B cell (primary cell): ENCODE measurements at places on chromosomes 2 and 18. TPM values are rescaled to one million over a fixed set of nuclear protein-coding genes. Genes with fewer than 3 reads are reported as not detected.

The UGT1A5 gene
- not detected in 2 replicates for total RNA-seq

The IL36B gene
- total RNA-seq = not detected in 2 replicates

The CRYBA2 gene
- total RNA-seq = not detected in 2 replicates

The DNER gene
- total RNA-seq = not detected in 2 replicates

The VWC2L gene
- not detected in 2 replicates for total RNA-seq

The PLGLB1 gene
- total RNA-seq = 15.9 and 16.9 TPM in 2 replicates

The CAPN14 gene
- total RNA-seq = 6.0 and 7.8 TPM in 2 replicates

The HAAO gene
- 17.6 and 21.0 TPM in 2 replicates for total RNA-seq

DNA sequence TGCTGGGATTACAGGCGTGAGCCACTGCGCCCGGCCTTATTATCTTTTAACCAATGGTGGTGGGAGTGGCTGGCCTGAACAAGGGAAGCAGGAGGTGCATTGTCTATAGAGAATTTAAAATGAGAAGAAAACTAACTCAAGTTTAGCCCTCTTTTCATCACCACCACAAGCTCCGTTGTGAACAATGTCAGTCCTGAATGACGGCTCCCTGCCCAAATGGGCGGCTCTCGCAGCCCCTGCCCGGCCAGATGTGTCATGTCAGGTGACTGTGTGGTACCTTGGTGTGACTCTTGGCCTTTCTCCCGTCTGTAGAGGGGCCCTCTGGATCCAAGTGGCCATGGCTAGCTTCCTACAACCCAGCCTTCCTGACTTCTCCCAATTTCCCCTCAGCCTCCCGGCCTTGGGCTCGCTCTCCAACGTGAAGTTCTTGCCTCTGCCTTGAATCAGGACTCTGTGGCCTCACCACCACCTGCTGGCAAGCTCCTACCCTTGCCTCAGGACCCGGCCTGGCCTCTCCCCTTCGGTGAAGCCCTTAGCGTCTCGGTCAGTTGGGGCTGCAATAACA is 67.6 kb downstream of the LONRF2 start:
- H3K36me3 ChIP-seq = no peaks in the 10 kb centered on the region
- H3K4me1 ChIP-seq = peaks cover 18% of the 10 kb centered on the region
- no peak overlapping the region for H3K4me3 ChIP-seq
- no peaks in the 10 kb centered on the region for H3K27me3 ChIP-seq
- H3K27ac ChIP-seq = no peak overlapping the region
- no peak for DNase-seq

GRCh38 chr2:189440644-189440946 is 679 bp upstream of the WDR75 start:
- peaks cover 3% of the 10 kb centered on the region for H3K36me3 ChIP-seq
- no peaks in the 10 kb centered on the region for H3K27me3 ChIP-seq
- peak overlapping the region; percentile 93 for H3K27ac ChIP-seq
- H3K4me1 ChIP-seq = peaks cover 14% of the 10 kb centered on the region
- peak overlapping the region; percentile 94 for H3K4me3 ChIP-seq

GRCh38 chr2:205696331-205696926 is 14.1 kb downstream of the NRP2 start:
- H3K4me1 ChIP-seq = peaks cover 22% of the 10 kb centered on the region
- H3K27me3 ChIP-seq = no peaks in the 10 kb centered on the region
- no peak overlapping the region for H3K27ac ChIP-seq
- no peak overlapping the region for H3K4me3 ChIP-seq
- H3K36me3 ChIP-seq = no peaks in the 10 kb centered on the region

DNA sequence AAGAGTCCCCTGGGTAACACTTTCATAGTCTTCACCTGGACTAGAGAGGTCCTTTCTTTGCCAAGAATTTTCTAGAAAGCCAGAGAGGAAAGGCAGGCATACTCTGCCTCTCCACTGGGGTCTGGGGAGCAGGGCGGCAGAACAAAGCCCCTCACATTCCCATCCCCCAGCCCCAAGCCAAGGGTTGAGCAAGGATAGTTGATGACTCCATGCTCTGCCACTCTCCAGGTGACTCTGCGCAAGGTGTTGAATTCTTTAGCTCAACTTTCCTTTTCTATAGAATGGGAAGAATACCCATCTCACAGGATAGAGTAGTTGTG is 2.9 kb upstream of the GDF7 start:
- H3K4me3 ChIP-seq = no peak overlapping the region
- H3K36me3 ChIP-seq = no peaks in the 10 kb centered on the region
- H3K4me1 ChIP-seq = peaks cover 29% of the 10 kb centered on the region
- H3K27me3 ChIP-seq = no peaks in the 10 kb centered on the region

GRCh38 chr2:197024206-197024605 is 97.7 kb upstream of the PGAP1 start:
- H3K4me1 ChIP-seq = no peaks in the 10 kb centered on the region
- no peaks in the 10 kb centered on the region for H3K27me3 ChIP-seq
- peaks cover 81% of the 10 kb centered on the region for H3K36me3 ChIP-seq

DNA sequence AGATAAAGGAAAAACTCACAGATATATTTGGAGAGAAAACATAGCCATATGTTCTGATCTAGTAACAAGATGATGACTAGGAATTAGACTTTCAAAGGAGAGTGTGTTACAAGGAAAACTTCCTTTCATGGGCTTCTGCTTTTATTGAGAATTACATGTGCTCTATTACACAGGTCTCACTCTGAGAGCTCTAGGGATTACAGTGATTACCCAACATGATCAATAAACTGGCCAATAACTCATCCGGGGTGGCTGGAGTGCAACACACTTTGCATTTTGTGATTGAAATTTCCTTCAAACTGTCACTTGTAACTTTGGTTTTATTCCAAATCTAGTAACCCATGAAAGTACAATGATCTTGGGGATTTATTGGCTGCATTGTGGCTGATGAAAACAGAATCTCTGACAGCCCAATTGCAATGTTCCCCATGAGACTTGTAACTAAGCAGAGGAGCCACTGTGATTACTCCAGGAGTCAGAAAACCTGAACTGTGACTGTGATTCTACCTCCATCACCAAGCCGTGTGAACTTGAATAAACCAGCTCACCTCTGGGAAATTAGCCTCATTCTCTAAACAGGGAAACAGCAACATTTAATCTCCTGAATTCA is 40.2 kb upstream of the LRRC30 start:
- no peaks in the 10 kb centered on the region for H3K36me3 ChIP-seq
- no peak overlapping the region for H3K4me3 ChIP-seq
- no peaks in the 10 kb centered on the region for H3K27me3 ChIP-seq
- no peaks in the 10 kb centered on the region for H3K4me1 ChIP-seq

DNA sequence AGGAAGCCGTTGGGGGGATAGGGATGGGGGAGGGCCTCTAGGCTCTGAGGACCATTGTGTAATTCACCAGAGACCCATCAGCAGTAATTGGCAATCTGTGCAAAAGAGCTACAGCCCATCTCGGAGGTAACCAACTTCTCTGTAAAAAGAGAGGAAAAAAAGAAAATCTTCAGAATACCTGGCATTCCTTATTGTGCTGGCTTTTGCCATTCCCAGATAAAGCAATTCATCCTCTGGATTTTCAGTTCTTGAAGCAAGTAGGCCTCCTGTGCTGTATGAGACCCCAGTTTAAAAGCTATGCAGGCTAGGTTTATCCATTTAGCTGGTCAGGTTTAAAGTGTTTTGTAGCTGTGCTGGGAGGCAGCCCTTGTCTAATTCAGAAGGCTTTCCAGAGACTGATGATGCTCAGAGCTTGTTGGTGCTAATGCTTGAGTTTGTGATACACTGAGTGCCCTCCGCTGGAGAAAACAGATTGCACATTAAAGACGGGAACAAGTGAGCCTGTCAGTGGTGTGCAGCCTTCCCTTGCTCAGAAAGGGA is at the start of gene LRRTM4:
Gene LRRTM4 (minus strand): TSS at position 446 of the 540 bp plus-strand sequence.
- H3K36me3 ChIP-seq = no peaks in the 10 kb centered on the region
- no peak for DNase-seq
- no peaks in the 10 kb centered on the region for H3K4me1 ChIP-seq
- H3K27ac ChIP-seq = no peak within 1 kb of the TSS

DNA sequence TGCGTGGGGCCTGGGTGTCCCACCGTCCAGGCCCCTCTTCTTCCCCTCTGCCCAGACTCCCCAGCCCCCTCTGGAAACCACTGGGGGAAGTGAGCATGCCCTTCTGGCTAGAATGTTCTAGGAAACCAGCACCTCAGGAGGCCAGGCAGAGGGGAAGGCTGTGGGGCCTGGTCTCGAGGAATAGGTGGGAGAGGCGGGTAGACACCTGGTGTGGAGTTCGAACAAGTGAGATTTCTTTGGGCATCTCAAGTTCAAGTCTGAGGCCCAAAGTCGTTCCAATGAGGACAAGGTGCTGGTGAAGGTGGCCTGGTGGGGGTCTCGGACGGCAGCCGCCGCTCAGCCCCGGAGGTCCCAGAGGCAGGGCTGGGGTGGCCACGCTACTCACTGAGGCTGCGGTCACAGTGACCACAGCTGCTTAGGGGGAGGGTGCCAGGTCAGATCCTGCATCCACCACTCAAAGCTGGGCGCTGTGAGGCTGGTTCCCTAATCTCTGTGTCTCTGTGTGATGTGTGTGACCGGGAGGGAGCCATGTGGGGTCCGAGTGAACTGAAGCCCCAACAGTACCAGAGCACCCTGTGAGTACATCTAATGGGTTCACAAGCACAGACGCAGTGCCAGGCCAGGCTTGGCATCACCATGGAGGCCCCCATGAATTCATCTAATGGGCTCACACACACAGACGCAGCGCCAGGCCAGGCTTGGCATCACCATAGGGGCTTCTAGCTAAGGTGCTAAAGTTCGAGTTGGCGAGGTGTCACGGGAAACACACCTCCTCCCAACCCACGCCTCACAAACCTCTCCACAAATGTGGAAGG is 26.5 kb upstream of the PXDN start:
- no peaks in the 10 kb centered on the region for H3K36me3 ChIP-seq
- no peaks in the 10 kb centered on the region for H3K4me1 ChIP-seq
- H3K27me3 ChIP-seq = no peaks in the 10 kb centered on the region
- H3K27ac ChIP-seq = no peak overlapping the region

DNA sequence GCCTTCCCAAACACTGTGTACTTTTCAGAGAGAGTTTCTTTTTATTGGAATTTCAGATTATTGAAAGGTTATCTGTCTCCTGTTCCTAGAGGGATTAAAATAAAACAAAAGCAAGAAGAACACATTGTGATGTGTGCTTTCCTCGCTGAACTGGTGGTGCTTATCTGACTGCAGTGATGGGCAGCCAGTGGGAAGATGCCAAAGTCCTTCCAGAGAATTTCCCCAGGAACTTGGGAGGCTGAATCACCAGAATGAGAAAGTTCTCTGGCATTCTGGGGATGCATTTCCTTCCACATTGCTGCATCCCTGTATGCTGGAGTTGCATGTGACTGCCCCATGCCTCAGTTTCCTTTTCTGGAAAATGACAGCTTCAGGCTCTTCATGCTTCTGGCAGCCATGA is 53.9 kb upstream of the SEC11C start:
- H3K4me3 ChIP-seq = no peak overlapping the region
- no peak overlapping the region for H3K27ac ChIP-seq
- no peaks in the 10 kb centered on the region for H3K36me3 ChIP-seq
- no peak for DNase-seq
- H3K27me3 ChIP-seq = no peaks in the 10 kb centered on the region

GRCh38 chr2:102027036-102027980 is 35.5 kb downstream of the IL1R2 start:
- H3K27me3 ChIP-seq = no peaks in the 10 kb centered on the region
- H3K27ac ChIP-seq = no peak overlapping the region
- H3K4me1 ChIP-seq = no peaks in the 10 kb centered on the region
- no peaks in the 10 kb centered on the region for H3K36me3 ChIP-seq
- DNase-seq = no peak
- no peak overlapping the region for H3K4me3 ChIP-seq

GRCh38 chr2:36770542-36771287 is 74.2 kb downstream of the VIT start:
- H3K36me3 ChIP-seq = no peaks in the 10 kb centered on the region
- H3K27me3 ChIP-seq = no peaks in the 10 kb centered on the region
- peak; percentile 31 for DNase-seq
- H3K4me1 ChIP-seq = no peaks in the 10 kb centered on the region
- H3K27ac ChIP-seq = no peak overlapping the region

DNA sequence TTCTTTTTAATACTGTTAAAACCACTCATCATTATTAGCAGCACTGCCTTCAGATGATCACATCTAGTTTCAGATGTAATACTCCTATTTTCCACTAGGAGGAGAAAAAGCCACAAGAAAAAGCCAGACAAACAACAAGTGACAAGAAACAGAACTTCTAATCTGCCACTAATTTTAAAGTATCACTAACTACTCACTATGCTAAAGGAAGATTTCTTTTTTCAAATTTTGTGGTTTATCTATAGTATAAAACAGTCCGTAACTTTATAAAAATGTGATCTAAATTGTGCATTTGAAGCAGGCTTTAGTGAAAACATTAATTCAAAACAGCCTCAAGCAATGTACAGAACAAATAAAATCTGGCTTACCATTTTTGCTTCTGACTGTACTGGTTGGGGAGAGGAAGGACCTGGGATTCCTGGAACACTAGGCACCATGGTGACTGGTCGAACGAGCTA is 56.8 kb downstream of the ATF2 start:
- H3K36me3 ChIP-seq = peaks cover 6% of the 10 kb centered on the region

DNA sequence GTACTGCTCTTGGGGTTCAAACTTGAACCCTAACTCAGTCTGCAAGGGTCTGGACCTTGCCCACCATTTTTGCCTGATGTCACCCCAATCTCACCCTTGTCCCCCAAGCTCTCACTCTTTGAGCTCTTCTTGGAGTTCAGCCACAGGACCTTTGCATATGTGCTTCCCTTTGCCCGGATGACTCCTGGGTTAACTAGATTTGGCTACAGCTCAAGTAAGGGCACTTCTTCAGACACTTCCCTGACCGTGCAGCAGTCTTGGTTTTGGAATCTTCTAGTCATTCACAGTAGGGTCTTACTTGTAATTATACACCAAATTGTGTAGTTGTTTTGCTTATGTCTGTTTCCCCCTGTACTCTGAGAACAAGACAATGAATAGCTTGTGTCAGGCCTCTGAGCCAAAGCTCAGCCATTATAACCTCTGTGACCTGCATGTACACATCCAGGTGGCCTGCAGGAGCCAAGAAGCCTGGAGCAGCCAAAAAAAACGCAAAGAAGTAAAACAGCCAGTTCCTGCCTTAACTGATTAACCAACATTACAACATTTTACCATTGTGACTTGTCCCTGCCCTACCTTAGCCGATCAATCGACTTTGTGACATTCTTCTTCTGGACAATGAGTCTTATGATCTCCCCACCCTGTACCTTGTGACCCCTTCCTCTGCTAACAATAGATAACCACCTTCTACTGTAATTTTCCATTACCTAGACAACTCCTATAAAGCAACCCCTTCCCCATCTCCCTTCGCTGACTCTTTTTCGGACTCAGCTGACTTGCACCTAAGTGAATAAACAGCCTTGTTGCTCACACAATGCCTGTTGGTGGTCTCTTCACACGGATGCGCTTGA is 1.0 kb upstream of the MOGAT1 start:
- no peaks in the 10 kb centered on the region for H3K36me3 ChIP-seq
- no peak overlapping the region for H3K4me3 ChIP-seq
- no peak for DNase-seq
- H3K4me1 ChIP-seq = peaks cover 8% of the 10 kb centered on the region
- no peak overlapping the region for H3K27ac ChIP-seq

GRCh38 chr2:199457147-199458008 is at the start of gene SATB2:
Gene SATB2 (minus strand): TSS chr2:199457939. CDS start chr2:199456037, 1,902 bp downstream.
- H3K36me3 ChIP-seq = no peaks in the 10 kb centered on the region
- peak; percentile 57 for DNase-seq

DNA sequence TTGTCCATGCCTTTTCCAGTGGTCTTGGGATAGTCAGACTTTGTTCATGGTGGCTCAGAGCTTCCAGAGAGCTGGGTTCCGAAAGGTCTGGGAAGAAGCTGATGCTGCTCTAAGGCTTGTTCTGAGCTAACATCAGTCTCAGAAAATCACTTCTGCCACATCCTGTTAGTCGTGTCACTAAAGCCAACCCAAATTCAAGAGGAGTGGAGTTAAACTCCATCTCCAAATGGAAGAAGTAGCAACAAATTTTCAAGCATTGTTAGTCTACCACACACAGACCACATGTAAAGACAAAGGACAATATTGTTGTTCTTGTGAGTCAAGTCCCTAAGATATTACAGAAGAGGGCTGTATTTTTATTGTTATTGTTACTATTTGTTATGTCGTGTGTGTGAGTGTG is 77.8 kb downstream of the PID1 start:
- H3K27me3 ChIP-seq = no peaks in the 10 kb centered on the region
- H3K4me1 ChIP-seq = no peaks in the 10 kb centered on the region
- H3K4me3 ChIP-seq = no peak overlapping the region
- no peak overlapping the region for H3K27ac ChIP-seq
- no peaks in the 10 kb centered on the region for H3K36me3 ChIP-seq
